ENCODE measurements at places on chromosomes 16 and 17. TPM values are rescaled to one million over a fixed set of nuclear protein-coding genes. Genes with fewer than 3 reads are reported as not detected.

Gene VAT1L
- not detected for total RNA-seq

GRCh38 chr16:25707982-25708583, 16.3 kb downstream of the HS3ST4 start:
- no peak overlapping the region for H3K27ac ChIP-seq
- H3K27me3 ChIP-seq: no peaks in the 10 kb centered on the region
- no peak overlapping the region for H3K4me3 ChIP-seq
- no peaks in the 10 kb centered on the region for H3K36me3 ChIP-seq
- H3K4me1 ChIP-seq: no peaks in the 10 kb centered on the region

Gene KLHL10
- not detected for total RNA-seq

- H3K27me3 ChIP-seq: no peaks in the 10 kb centered on the region
- no peak overlapping the region for H3K4me3 ChIP-seq
- H3K4me1 ChIP-seq: no peaks in the 10 kb centered on the region
- H3K36me3 ChIP-seq: no peaks in the 10 kb centered on the region
Measured at GRCh38 chr17:75639327-75639726, 6.1 kb downstream of the SMIM5 start.

- no peak overlapping the region for H3K4me3 ChIP-seq
- H3K27ac ChIP-seq: peak overlapping the region; percentile 15
- peaks cover 28% of the 10 kb centered on the region for H3K4me1 ChIP-seq
- no peak for DNase-seq
- H3K27me3 ChIP-seq: no peaks in the 10 kb centered on the region
- H3K36me3 ChIP-seq: no peaks in the 10 kb centered on the region
Measured at GRCh38 chr17:18224387-18225120, 881 bp upstream of the LLGL1 start.

- no peaks in the 10 kb centered on the region for H3K4me1 ChIP-seq
Measured at GRCh38 chr16:6797223-6797622, 535.4 kb upstream of the RBFOX1 start.

DNA sequence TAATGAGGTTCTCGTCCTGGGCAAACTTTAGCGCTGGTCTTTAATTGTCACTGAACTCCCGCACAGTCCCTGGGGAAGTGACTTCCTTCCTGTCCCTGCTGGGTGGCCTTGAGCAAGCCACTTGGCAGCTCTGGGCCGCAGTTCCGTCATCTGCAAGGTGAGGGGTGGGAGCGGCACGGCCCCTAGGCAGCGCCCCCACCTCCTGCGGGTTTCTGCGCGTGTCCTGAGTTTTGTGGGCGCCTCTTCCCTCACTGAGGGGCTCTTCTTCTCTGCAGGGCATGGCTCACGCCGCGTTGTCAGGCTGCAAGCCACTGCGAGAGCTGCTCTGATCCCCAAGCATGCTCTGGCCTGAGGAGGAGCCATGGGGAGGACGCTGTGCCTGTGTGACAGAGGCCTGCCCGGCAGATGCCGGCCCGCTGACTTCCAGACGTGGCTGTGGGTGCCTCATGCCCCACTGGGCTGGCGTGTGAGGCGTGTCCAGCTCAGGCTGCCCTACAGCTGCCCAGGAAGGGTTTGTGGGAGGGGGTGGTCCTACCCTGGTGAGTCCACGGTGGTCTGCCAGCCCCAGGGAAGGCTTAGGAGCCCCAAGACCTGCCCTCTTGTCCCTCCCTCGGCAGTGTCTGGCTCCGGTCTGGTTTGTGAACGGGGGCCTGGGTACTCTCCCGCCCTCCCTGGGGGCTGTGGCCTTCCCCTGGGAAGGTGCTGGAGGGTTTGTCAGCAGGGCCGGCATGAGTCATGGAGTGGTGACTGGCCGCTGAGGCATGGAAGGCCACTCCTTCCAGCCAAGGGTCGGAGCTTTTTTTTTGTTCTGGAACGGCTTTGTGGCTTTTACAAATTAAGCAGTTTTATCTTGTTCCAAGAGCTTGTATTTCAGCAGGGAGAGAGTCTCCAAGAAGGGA, 182.0 kb downstream of the SEC14L1 start:
- no peaks in the 10 kb centered on the region for H3K27me3 ChIP-seq
- peaks cover 69% of the 10 kb centered on the region for H3K4me1 ChIP-seq
- H3K27ac ChIP-seq: no peak overlapping the region
- no peaks in the 10 kb centered on the region for H3K36me3 ChIP-seq
- no peak for DNase-seq

DNA sequence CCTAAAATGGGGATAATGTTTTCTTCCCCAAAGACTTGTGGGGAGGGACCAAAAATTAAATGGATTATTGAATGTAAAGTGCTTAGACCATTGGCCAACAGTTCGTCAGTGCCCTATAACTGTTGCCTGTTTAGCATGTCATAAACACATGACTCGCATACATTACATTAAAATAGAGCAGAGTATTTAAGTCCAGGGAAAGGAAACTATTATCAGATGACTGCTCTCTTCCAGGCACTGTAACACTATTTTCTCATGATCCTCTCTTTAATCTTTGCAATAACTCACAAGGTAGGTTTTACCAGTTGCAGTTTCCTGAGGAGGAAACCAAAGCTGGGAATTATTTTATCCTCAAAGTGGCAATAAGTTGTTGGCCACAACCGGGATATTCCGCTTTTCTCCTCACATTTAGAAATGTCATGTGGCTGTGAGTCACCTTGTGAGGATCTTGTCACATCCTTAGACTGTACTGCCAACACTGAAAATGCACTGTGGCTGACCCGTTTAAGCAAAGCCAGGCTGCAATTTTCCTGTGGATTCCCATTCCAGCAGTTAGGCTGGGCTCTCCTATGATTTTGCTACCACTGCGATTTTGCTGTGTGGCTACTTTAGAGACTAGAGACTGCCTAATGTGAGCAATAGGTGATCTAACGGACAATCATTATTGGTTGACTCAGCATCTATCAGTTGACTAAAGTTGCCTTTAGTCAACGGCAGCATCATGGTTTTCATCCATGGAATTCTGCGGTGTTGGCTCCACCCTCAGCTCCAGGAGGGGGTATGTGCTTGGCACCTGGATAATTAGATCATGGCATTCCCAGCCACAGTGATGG, 58.3 kb upstream of the DHX40 start:
- no peaks in the 10 kb centered on the region for H3K27me3 ChIP-seq
- no peaks in the 10 kb centered on the region for H3K4me1 ChIP-seq
- no peak for DNase-seq
- no peak overlapping the region for H3K4me3 ChIP-seq
- H3K27ac ChIP-seq: no peak overlapping the region

GRCh38 chr17:29885031-29885640, 44.9 kb downstream of the SSH2 start:
- peaks cover 11% of the 10 kb centered on the region for H3K4me1 ChIP-seq
- H3K27ac ChIP-seq: no peak overlapping the region
- H3K4me3 ChIP-seq: no peak overlapping the region
- H3K27me3 ChIP-seq: no peaks in the 10 kb centered on the region
- no peak for DNase-seq

- H3K4me3 ChIP-seq: no peak overlapping the region
- no peaks in the 10 kb centered on the region for H3K27me3 ChIP-seq
- H3K4me1 ChIP-seq: no peaks in the 10 kb centered on the region
- H3K27ac ChIP-seq: no peak overlapping the region
- no peak for DNase-seq
Measured at GRCh38 chr17:32302860-32303649, 37.4 kb downstream of the RHBDL3 start.

DNA sequence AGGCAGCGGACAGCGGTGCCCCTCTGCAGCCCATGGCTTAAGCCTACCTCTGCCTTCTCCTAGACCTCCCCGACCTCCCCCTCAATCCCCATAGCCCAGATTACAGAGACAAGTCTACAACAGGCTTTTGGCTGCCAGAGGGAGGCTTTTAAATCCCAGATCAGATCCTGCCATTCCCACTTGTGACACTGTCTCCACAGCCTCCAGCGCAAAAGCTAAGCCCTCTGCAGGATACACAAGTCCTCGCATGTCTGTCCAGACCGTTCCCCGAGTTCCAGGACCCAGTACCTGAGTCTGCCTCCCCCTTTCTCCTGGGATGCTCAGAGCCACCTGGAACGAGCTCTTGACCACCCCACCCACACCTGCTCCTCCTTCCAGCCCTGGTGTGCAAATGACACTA, 31.2 kb downstream of the VAC14 start:
- H3K27me3 ChIP-seq: no peaks in the 10 kb centered on the region
- H3K4me3 ChIP-seq: no peak overlapping the region
- no peak for DNase-seq
- peaks cover 15% of the 10 kb centered on the region for H3K36me3 ChIP-seq

DNA sequence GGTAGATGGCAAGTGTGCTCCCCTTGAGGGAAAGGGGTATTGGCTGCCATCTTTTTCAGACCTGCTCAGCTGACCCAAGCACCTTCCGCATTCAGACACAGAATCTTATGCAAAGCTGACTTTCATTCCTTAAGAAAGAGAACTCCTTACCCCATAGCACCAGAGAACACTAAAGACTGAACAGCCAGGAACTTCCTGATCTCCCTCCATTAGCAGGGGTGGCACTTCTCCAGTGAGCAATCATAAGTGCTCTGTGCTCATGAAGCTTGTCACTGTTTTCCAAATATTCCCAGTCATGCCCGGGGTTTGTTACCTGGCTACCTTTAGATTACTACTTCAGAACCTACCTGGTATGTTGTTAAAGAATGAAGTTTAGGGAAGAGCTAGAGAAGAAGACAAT, 11.9 kb downstream of the HSD17B2 start:
- no peak overlapping the region for H3K4me3 ChIP-seq
- no peaks in the 10 kb centered on the region for H3K4me1 ChIP-seq
- H3K36me3 ChIP-seq: no peaks in the 10 kb centered on the region
- DNase-seq: no peak

- no peaks in the 10 kb centered on the region for H3K36me3 ChIP-seq
- no peaks in the 10 kb centered on the region for H3K4me1 ChIP-seq
- H3K4me3 ChIP-seq: no peak overlapping the region
- no peaks in the 10 kb centered on the region for H3K27me3 ChIP-seq
- no peak overlapping the region for H3K27ac ChIP-seq
Measured at GRCh38 chr17:69962436-69962995, 112.5 kb upstream of the KCNJ16 start.

Gene DNAAF1
- total RNA-seq: 0.19 TPM

DNA sequence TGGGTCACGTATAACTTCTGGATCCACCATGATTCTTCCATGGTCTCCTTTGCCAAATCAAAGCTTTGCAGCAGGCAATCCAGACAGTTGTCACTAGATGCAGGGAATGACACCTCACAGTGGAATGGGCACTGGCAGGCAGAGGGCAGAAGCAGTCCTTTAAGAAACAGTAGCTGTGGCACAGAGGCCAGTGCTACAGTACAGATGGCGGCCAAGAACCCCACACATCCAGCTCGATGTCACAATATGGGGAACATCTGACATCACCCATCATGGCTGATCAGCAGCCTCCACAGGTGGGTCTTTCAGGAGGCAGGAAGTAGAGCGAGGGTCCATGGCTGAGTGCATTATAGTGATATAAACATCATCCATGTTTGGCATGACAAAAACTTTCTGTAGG, 18.8 kb upstream of the ERN1 start:
- no peak overlapping the region for H3K4me3 ChIP-seq
- peaks cover 20% of the 10 kb centered on the region for H3K36me3 ChIP-seq
- no peak overlapping the region for H3K27ac ChIP-seq
- H3K27me3 ChIP-seq: no peaks in the 10 kb centered on the region
- peaks cover 22% of the 10 kb centered on the region for H3K4me1 ChIP-seq

Gene CNGB1
- total RNA-seq: not detected

DNA sequence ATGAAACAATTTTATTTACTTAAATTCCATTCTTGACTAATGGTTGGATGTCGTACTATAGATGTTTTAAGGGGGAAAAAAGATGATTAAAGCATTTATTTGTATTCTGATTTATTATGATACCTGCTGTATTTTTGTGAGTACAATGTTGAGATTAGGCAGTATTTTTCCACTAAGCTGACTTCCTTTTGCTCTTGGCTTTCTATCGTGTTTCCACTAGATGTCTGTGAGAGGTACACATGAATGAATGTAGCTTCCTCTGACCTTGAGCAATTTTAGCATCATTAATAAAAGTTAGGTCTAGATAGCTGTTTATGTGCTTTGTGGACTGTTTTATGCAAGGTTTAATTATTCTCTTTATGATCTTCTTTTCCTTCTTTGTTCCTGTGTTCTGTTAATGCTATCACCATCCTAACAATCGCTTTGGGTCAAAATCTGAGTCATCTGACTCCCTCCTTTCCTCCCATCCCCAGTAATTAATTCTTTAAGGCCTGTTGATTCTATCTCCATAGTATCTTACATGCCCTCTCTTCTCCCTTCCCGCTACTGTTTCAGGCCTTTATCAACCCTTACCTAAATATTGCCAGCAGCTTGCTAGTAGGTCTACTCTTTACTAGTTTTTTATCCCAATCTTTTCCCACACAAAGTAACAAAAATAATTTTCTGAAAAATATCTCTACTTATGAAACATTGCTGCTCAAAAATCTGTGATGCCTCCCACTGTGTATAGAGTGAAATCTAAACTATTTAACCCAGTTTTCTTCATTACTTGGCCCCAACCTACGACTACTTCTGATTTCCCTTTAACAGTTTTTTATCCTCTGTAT, 76.0 kb downstream of the VMP1 start:
- H3K36me3 ChIP-seq: no peaks in the 10 kb centered on the region
- peak; percentile 48 for DNase-seq
- H3K4me3 ChIP-seq: peak overlapping the region; percentile 31
- peaks cover 72% of the 10 kb centered on the region for H3K4me1 ChIP-seq
- H3K27ac ChIP-seq: peak overlapping the region; percentile 75

DNA sequence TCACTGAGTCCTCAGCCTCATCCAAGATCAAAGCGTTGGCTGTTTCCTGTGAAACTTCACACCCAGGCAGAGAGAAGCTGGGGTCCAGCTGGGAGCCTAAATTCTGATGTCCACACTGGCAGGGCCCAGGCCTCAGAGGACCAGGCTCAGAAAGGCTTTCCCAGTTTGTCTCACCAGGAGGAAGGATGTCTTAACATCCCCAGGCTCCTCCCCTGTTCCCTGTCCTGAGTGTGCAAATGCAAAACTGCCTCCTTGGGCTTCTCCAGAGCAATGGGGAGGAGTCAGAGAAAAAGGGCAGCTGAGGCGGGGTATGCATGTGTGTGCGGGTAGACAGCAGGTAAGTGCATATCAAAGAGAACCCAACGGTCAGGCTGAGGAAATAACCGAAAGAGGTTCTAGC, 45.7 kb downstream of the CUEDC1 start:
- H3K36me3 ChIP-seq: no peaks in the 10 kb centered on the region
- no peaks in the 10 kb centered on the region for H3K27me3 ChIP-seq
- no peak for DNase-seq
- no peak overlapping the region for H3K4me3 ChIP-seq

GRCh38 chr17:60229188-60229802, 79.5 kb downstream of the CA4 start:
- H3K36me3 ChIP-seq: peaks cover 6% of the 10 kb centered on the region
- no peaks in the 10 kb centered on the region for H3K27me3 ChIP-seq
- no peak overlapping the region for H3K4me3 ChIP-seq
- no peaks in the 10 kb centered on the region for H3K4me1 ChIP-seq
- DNase-seq: no peak

DNA sequence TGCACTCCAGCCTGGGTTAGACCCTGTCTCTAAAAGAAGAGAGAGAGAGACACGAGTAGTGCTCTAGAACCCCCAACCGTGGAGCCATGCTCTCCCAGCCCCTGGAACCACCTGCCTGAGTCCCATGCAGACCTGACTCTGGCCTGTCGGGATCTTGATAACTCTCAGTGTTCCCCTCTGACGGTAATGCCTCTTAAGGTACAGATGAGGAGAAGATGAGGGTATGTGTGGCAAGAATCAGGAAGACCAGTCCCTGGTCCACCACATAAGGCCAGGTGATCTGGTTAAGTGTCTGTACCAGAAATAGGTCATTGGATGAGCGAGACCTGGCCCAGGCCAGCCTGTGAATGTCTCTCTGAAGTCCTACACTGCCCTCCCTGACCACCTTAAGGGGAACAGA, 18.4 kb downstream of the OSBPL7 start:
- H3K4me3 ChIP-seq: no peak overlapping the region
- H3K36me3 ChIP-seq: peaks cover 9% of the 10 kb centered on the region
- H3K4me1 ChIP-seq: no peaks in the 10 kb centered on the region
- H3K27ac ChIP-seq: no peak overlapping the region

All from CD4-positive, alpha-beta memory T cell (primary cell).